ENCODE measurements at places on chromosomes 1 and 21.

GRCh38 chr21:20459838-20460237 is 538.4 kb upstream of the NCAM2 start:
- DNase-seq, result no peak

- no peak for DNase-seq
Observed at GRCh38 chr1:57101209-57101608, 135.4 kb upstream of the C8B start.

- no peak for DNase-seq
Observed at GRCh38 chr1:234562334-234562733, 47.6 kb downstream of the IRF2BP2 start.

DNA sequence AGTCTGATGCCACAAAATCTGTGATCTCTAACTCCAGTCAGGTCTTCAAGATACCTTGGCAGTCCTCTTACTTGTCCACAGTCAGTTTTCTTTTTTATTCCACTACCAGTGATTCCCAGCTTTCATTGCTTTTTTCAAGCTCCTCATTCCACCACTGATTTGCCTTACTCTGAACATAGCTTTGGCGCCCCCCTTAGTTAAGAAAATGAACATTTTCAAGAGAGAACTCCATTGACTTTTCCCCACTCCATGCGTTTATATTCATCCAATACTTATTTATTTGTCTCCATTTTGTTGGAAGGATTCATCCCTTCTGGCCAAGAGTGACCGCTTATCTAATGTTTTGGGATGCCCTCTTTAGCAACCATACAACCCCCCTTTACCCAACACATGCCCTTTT is 33.9 kb upstream of the IPO9 start:
- DNase-seq, result no peak

DNA sequence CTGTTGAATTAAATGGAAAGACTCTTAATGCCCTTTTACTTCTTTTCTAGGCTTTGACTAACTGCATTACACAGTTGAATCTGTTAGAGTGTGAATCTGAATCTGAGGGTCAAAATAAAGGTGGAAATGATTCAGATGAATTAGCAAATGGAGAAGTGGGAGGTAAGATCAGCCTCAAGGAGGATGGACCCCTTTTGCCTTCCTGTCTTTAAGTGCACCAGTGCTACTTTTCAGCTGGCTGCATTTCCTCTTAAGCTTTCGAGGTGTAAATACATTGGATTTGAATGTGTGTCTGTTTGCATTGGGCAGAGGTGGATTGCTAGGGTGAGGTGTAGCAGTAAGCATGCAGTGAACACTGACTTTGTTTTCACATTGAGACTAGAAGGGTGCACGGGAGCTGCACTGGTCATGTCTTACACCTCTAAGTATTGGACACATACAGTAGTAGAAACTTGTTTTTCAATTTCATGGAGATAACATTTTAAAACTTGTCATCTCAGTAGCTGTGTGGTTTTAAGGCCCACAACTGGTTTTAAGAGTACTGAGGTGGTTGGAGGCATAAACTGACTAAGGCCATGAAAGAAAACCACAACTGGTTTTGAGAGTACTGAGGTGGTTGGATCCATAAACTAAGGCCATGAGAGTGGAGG is 35.4 kb downstream of the MIA3 start:
- DNase-seq, result peak; percentile 27

- DNase-seq, result no peak
Observed at GRCh38 chr21:40021558-40022351, 154.5 kb downstream of the PCP4 start.

DNA sequence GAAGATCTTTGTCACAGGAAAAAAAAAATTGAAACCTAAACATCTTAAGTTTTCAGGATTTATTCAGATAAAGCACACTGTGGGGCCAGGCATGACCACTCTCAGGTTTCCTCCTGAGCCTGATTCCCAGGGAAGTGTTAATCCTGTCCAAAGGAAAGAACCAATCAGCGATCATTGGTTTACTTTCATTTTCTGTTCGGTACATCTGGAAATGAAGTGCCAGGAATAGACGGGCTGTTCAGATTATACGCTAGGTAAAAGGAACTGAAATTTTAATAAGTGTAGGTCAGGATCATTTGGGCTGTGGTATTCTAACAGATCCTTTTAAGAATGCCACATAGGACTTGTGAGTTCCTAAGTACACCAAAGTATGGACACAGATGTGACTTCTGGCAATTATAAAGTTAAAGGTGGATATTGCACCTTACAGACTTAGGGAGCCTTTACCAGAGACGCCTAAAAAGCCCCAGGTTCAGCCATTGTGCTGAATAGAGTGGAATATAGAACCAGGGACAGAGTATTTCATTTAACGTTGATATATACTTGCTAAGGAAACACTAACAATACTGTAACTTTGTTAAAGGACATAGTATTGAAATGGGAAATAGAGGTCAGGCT is 9.3 kb upstream of the CACYBP start:
- DNase-seq, result no peak

GRCh38 chr1:211935448-211935970 is 99.8 kb downstream of the INTS7 start:
- DNase-seq, result peak; percentile 75

DNA sequence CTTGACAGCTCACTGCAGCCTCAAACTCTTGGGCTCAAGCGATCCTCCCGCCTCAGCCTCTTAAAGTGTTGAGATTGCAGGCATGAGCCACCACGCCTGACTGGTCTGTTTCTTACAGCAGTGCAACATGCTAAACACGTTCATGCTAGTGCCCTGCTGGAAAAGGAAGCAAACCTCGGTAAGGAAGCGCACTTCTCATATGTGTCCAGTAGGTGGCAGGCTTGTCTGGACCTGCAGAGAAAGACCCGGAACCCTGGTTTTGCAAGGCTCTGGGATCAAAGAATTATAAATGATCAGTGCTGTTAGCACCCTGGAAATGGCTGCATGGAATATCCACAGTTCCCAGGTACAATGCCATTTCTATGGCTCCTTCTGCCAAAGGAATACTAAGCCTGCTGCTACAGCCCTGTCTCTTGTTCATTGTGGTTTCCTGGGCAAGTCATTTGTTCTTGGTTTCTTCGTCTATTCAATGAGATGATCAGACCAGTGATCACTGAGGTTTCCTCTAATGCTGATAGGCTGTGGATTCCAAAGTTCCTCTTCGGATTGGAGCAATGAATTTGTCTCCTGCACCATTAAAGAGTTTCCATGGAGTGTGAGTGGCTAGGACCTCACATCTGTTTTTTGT is 15.9 kb downstream of the RNU5D-1 start:
- peak; percentile 63 for DNase-seq

GRCh38 chr1:94934551-94934950 is 7.6 kb upstream of the CNN3 start:
- no peak for DNase-seq

GRCh38 chr1:19817160-19817559 is 2.1 kb upstream of the RNF186 start:
- DNase-seq, result no peak

GRCh38 chr1:84282780-84283333 is 18.7 kb upstream of the SAMD13 start:
- DNase-seq, result no peak

GRCh38 chr1:208241512-208241911 is 2.7 kb downstream of the PLXNA2 start:
- DNase-seq, result no peak

GRCh38 chr1:164225011-164225410 is 334.0 kb upstream of the PBX1 start:
- no peak for DNase-seq

DNA sequence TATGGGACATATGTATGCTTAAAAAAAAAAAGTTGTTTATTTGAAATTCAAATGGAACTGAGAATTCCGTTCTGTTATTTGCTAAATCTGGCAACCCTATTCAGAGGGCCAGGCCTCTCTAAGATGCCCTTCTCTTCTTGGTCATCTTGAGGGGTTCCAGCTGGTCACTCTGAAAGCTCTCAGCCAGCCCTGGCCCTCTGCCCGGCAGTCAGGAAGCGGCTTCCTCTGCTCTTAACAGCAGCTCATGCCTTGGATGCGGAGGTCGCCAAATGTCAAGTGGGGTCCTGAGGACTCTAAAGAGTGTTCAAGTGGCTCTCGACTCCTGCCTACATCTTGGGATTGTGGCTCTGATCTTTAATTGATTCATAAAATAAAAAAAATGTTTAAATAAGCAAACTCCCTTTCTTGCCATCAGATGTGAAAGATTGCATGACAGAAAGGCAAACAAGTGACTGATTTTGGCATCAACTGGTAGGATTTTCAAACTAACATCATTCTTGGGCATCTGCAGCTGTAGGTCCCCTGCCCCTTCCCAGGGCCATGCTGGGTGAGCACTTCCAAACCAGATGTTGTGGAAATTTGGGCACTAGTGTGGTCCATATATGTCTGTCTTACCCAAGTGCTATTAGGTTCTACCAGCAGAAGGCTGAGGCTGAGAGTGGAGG is 130.8 kb downstream of the PRDM2 start:
- no peak for DNase-seq

DNA sequence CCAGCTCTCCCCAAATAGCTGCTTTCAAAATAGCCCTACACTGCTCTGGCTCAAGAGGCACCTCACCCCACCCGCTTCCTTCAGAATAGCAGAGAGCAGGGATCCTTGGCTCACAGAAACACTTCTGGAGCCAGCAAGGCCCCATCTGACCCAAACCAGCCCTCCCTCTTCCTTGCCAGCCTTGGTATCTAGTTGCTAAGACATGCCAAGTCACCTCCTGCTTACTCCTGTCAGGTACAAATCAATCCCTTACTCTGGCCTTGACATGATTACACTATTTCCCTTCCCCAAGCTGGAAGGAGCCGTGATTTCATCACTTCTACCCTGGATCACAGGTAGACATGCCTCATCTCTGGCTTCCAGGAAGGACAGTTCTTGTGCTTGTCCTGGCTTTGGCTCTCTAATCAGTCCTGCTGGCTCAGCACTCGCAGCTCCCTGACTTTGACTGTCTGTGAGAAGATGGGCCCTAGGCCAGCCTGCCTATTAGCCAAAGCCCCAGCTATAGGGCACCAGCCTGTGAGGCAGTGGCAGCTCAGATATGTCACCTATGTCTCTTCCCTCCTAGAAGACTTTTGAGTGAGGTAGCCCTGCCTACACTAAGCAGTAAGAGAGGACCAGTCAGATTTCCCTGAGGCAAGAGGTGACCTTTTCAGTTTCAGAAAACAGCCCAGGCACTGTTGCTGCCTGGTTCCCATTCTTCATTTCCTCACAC is 8.9 kb upstream of the MUTYH start:
- DNase-seq, result no peak

- no peak for DNase-seq
Observed at GRCh38 chr1:108063703-108064102, 98.7 kb upstream of the VAV3 start.

DNA sequence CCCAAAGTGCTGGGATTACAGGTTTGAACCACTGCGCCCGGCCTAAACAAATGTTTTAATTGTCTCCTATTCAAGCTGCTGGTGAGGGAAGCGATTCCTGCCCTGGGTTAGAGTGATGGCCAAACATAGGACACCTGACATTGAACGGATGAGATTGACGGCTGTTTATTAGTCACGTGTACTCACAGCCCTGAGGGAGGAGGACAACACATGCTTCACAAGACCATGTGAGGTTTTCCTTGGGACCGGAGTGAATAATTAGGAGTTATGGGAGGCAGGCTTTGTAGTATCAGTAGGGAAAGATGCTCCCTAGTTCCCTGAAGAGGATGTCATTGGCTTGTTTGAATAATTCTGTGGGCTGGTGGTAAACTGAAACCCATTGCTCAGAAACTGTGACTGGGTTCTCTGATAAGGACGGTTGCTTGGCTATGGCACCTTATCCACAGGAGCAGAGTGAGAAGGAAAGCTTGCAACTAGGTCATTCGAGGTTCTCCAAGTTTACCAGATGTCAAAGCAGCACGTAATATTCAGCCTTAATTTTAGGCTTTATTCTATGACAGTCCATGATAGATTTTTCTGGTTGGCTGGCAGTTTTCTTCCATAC is 245.8 kb downstream of the PLA2G4A start:
- no peak for DNase-seq

DNA sequence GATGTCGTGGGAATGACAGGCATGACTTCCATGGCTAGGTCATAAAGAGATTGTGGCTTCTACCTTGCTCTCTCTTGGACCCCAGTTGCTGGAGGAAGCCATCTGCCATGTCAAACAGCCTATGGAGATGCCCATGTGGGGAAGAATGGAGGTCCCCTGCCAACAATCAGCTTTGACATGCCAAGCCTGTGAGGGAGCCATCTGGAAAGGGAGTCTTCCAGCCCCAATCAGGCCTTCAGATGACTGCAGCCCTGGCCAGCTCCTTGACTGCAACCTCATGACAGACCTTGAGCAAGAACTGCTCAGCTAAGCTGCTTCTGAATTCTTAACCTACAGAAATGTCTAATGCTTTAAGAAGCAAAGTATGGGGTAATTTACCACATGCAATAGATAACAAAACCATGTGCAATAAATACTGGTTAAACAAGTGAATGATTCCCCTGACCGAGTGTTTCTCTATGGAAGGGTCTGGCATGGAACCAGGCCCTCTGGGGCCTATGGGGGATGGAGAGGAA is 187.1 kb downstream of the HIVEP3 start:
- DNase-seq, result no peak

- no peak for DNase-seq
Observed at GRCh38 chr1:171844381-171844780, 3.1 kb downstream of the DNM3 start.

DNA sequence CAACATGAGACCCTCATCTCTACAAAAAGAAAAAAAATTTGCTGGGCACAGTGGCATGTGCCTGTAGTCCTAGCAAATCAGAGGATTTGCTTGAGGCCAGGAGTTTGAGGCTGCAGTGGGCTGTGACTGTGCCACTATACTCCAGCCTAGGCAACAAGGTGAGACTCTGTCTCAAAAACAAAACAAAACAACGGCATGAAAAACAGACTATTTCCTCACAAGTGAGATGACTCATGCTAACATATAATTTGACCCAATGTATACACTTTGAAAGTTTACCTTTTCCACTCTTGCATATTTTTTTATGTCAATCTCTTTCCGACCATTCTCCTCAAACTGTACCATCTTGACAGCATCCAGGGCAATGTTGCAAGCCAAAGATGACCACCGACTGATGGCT is 17.5 kb downstream of the CCT3 start:
- DNase-seq, result no peak

DNA sequence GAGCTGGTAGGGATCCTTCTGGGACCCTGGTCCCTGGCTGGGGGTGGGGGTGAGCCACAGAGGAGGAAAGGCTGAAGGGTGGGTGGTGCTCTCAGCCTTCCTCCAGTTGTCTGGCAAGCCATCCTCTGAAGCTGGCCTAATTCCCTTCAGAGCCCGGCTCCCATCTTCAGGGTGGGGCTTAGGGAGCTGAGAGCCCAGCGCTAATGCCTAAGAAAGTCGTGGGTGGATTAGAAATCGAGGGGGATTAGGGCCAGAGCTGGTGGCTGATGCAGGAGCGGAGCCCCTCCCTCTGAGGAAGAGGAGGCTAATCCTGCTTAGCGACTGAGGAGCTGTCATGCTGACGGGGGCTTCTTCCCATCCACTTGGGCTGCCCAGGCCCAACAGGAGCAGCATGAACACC is 30.8 kb upstream of the DMBX1 start:
- DNase-seq, result no peak
